ENCODE measurements at places on chromosomes 7 and 10.
A peak's percentile ranks its signal among the peaks of the same experiment; 100 is the strongest.

- DNase-seq, result no peak
These were observed 37.8 kb downstream of the PDLIM1 start for GRCh38 chr10:95253007-95253406.

DNA sequence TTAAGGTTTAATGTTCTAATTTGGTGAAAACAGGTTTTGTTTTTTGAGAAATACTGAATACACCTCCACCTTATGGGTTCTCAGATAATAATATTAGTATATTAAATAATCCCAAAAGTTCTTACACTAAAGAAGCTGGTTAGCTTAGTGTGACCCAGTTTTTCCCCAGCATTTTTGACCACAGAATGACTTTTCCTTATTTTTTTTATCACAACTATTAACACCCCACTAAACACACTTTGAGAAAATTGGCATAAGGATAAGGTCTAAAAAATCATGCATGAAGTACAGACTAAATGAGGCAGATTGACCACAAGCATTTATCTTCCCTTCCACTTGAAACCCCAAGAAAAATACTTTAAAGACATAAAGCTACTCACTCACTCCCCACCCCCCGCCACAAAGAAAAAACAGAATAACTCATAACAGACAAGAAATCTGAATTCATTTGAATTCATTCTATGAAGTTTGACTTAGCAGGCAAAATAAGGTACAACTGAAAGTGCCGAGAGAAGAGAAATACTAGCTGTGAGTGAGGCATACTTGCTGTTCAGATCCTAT is 49.7 kb upstream of the WNT16 start:
- DNase-seq, result peak; percentile 10

- DNase-seq, result no peak
These were observed 155.0 kb downstream of the RNF133 start for GRCh38 chr7:122543891-122544290.

GRCh38 chr10:101183458-101184183 is 45.6 kb downstream of the LBX1 start:
- DNase-seq, result no peak
